ENCODE measurements at places on chromosomes 5 and 9. TPM values are rescaled to one million over a fixed set of nuclear protein-coding genes. Genes with fewer than 3 reads are reported as not detected.

- no peaks in the 10 kb centered on the region for H3K27me3 ChIP-seq
- no peak for DNase-seq
Measured at GRCh38 chr5:4191041-4191440, 595.4 kb downstream of the IRX1 start.

GRCh38 chr5:9601055-9601739 lies 29.0 kb downstream of the TAS2R1 start:
- no peak for DNase-seq
- no peaks in the 10 kb centered on the region for H3K4me1 ChIP-seq
- no peaks in the 10 kb centered on the region for H3K27me3 ChIP-seq
- H3K36me3 ChIP-seq: no peaks in the 10 kb centered on the region
- H3K27ac ChIP-seq: no peak overlapping the region

GRCh38 chr9:77440057-77440456 lies 208.1 kb downstream of the GNA14 start:
- H3K27ac ChIP-seq: no peak overlapping the region
- H3K36me3 ChIP-seq: no peaks in the 10 kb centered on the region
- H3K27me3 ChIP-seq: peaks cover 11% of the 10 kb centered on the region
- H3K4me1 ChIP-seq: no peaks in the 10 kb centered on the region
- H3K4me3 ChIP-seq: no peak overlapping the region

DNA sequence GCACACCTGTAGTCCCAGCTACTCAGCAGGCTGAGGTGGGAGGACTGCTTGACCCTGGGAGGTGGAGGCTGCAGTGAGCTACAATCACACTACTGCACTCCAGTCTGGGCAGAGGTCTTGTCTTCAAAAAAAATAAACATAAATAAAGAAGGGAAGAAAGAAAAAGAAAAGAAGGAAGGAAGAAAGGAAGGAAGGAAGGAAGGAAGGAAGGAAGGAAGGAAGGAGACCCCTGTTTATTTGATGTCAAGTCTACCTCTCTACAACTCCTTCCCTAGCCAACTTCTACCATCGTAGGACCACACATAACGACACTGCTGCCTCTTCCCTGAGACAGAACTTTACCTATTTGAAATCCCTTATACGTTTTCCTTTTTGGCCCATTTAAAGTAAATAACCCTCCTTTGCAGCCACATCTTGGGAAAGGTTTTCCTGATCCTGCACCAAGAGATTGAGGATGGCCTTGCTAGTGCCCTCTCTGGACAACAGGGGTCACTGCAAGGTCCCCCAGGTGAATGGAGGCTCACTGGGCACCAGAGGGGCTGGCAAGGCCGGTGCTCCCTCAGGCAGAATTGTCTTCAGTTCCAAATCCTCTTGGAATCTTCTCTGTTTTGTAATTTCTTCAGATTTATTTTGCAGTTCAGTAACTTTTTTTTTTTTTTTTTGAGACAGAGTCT lies 10.5 kb downstream of the RPS14 start:
- no peak for DNase-seq
- H3K27me3 ChIP-seq: no peaks in the 10 kb centered on the region
- H3K4me3 ChIP-seq: no peak overlapping the region
- peaks cover 5% of the 10 kb centered on the region for H3K36me3 ChIP-seq
- H3K27ac ChIP-seq: no peak overlapping the region
- peaks cover 21% of the 10 kb centered on the region for H3K4me1 ChIP-seq

SNX24 gene
- polyA plus RNA-seq: 2.9 TPM
